ENCODE measurements at places on chromosomes 12 and 14.

DNA sequence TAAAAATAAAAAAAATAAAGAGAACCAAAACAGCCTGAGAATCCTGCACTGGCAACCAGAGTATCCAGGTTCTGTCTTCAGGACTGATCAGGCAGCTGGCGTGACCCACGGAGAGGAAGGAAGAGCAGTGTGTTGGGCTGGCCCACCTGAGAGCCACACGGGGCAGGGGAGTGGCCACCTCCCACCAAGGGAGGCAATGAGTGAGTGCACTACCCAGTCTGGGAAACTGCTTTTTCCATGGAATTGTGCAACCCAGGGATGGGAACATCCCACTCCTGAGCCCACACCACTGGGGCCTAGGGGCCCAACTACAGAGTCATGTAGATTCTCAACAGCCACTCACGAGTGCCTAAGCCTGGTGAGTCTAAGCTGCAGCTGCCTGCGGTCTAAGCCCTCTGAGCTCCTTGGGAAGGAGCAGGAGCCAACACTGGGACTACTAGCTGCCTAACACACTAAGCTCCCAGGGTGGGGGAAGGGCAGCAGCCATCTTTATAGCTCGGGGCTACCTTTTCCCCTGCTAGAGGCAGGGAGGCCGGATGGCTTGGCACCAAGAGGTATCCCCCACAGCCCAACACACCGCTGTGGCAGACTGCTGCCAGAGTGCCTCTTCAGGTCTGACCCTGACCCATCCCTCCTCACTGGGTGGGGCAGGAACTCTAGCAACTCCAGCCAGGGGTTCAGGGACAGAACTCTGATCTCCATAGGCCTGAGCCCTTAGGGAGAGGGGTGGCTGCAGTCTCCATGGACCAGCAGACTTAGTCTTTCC lies 610.9 kb downstream of the RERGL start:
- DNase-seq = no peak

DNA sequence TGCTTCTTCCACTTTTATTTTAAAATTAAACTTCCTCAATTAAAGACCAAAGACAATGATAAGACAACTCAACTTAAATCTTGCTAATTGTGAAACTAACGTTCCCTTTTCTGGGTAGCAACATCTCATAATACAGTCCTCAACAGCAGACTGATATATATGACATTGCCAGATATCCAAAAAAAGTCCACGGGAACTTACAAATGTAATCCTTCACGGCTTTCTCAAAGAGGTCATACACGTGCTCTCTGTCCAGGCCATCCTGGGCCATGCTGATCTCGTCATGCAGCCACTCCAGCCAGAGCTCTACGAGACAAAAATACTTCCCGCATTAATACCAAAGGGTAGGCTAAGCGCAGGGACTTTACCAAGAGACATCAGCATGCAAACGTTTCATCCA lies 13.3 kb downstream of the SART3 start:
- DNase-seq = no peak

DNA sequence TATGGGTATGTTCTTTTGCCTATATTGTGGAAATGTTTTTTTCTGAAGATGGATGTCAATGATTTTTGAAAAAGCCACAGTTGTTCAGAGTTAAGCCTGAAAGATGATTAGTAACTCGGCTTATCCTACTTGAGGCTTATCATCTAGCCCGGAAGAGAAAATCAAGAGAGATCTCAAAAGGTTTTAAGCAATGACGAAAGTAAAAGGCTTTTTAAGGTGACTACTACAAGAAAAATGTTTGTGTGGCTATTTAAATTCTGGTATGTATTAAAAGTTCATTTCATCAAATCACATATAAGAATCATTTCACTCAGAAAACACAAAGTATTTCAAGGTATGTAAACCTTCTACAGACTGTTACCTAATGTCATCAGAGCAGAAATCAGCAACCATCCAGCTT lies 40.2 kb downstream of the HEATR5A start:
- no peak for DNase-seq

- DNase-seq = no peak
These were observed 50.8 kb downstream of the SLC16A7 start for GRCh38 chr12:59646636-59647035.

GRCh38 chr14:48289701-48290100 lies 614.3 kb upstream of the MDGA2 start:
- DNase-seq = no peak

Data from NCI-H2171 treated with DMSO at 0.1 percent for 48 hours (cell line).